ENCODE measurements at places on chromosomes 1 and 21. TPM values are rescaled to one million over a fixed set of nuclear protein-coding genes. Genes with fewer than 3 reads are reported as not detected.

Gene ST6GALNAC5
- total RNA-seq: 0.60 TPM

Gene MYOG
- not detected for total RNA-seq

Gene NLRP3
- not detected for total RNA-seq

Gene ROR1
- 1.5 TPM for total RNA-seq

Gene RGS13
- total RNA-seq: not detected

Gene MEX3A
- total RNA-seq: 3.3 TPM

Gene SAMD11
- 1.3 TPM for total RNA-seq

Gene C1orf116
- 72.0 TPM for total RNA-seq

Gene HMCN1
- total RNA-seq: 1.3 TPM

Data from airway epithelial cell (primary cell).